ENCODE measurements at places on chromosomes 6 and 20.

GRCh38 chr6:25053875-25054371 is 118.2 kb upstream of the RIPOR2 start:
- peak; percentile 63 for DNase-seq

GRCh38 chr6:101876431-101876830 is 482.9 kb downstream of the GRIK2 start:
- DNase-seq, result no peak

DNA sequence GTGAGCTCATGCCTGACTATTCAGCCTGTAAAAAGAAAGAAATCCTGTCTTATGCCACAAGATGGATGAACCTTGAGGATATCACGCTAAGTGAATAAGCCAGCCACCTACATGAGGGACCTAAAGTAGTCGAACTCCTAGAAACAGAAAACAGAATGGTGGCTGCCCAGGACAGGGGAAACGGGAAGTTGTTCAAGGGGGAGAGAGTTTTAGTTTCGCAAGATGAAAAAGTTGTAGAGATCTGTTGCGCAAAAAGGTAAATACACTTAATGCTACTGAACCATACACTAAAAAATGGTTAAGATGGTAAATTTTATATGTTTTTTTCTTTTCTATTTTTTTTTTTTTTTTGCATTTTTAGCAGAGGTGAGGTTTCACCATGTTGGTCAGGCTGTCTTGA is 74.1 kb upstream of the RALY start:
- DNase-seq, result no peak

DNA sequence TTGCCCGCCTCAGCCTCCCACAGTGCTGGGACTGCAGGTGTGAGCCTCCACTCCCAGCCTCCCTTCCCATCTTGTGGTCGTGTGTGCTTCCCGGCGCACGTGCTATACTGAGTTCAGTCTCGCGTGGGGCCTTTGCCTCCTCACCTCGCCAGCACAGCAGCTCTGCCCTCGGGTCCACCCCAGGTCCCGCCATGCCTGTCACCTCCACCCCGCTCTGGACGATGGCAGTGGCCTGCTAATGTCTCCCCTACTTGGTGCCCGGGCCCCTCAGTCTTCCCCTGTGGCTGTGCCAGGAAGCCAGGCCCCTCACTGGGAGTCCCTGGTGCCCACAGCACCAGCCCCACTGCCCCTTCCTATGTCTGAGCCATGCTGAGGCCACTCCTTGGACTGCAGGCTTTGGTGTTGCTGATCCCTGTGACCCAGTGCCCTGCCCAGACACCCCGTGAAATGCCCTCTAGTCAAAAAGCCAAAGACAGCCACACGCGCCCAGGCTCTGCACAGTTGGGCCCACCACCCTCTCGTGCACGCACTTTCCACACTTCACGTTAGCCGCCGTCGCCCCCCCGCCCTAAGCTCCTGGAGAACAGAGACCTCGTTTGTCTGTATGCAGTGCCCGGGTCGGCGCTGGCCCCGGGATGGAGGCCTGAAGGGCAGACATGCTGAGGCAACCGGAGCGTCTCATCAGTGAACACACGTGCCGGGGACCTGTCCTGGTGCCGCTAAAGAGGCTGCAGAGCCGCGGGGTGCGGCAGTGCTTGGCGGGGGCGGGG is 14.3 kb downstream of the HRH3 start:
- no peak for DNase-seq

DNA sequence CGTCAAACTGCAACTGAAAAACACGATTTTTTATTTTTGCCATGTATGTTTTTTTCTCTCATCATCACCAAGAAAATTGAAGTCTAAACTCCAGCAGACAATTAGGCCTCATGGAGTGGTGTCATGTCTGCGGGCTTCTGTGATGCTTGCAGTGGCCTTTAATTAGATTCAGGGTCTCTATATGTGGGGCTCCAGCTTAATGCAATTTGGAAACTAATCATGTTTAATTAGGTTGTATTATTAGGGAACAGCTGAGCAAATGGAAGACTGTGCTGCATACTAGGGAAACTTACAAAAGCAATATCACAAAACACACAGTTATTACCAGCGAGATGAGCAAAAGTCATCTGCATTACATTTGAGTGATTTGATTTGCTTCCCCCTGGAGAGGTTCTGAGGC is 132.9 kb upstream of the PMEPA1 start:
- no peak for DNase-seq

GRCh38 chr20:62797671-62798532 is 1.6 kb downstream of the MRGBP start:
- no peak for DNase-seq
